ENCODE measurements at places on chromosomes 6 and 20. TPM values are rescaled to one million over a fixed set of nuclear protein-coding genes. Genes with fewer than 3 reads are reported as not detected.
A peak's percentile ranks its signal among the peaks of the same experiment; 100 is the strongest.

DNA sequence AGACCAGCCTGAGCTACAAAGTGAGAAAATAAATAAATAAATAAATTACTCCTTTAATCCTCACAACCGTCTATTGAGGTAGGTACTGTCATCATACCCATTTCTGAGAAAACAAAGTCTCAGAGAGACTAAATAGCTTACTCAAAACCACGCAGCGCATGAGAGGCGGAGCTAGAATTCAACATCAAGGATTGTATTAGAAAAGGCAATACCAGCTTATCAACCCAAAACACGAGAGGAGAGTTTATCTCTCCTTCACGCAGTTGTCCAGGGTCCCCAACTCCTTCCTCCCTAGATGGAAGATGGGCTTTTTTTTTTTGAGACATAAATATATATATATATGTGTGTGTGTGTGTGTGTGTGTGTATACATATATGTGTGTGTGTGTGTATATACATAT, 12.2 kb downstream of the HNF4A start:
- no peaks in the 10 kb centered on the region for H3K36me3 ChIP-seq
- H3K27me3 ChIP-seq = no peaks in the 10 kb centered on the region

- no peak overlapping the region for H3K4me3 ChIP-seq
- no peaks in the 10 kb centered on the region for H3K36me3 ChIP-seq
- H3K27ac ChIP-seq = no peak overlapping the region
- H3K4me1 ChIP-seq = no peaks in the 10 kb centered on the region
- DNase-seq = no peak
Observed at GRCh38 chr6:44367681-44368080, 19.8 kb upstream of the CDC5L start.

DNA sequence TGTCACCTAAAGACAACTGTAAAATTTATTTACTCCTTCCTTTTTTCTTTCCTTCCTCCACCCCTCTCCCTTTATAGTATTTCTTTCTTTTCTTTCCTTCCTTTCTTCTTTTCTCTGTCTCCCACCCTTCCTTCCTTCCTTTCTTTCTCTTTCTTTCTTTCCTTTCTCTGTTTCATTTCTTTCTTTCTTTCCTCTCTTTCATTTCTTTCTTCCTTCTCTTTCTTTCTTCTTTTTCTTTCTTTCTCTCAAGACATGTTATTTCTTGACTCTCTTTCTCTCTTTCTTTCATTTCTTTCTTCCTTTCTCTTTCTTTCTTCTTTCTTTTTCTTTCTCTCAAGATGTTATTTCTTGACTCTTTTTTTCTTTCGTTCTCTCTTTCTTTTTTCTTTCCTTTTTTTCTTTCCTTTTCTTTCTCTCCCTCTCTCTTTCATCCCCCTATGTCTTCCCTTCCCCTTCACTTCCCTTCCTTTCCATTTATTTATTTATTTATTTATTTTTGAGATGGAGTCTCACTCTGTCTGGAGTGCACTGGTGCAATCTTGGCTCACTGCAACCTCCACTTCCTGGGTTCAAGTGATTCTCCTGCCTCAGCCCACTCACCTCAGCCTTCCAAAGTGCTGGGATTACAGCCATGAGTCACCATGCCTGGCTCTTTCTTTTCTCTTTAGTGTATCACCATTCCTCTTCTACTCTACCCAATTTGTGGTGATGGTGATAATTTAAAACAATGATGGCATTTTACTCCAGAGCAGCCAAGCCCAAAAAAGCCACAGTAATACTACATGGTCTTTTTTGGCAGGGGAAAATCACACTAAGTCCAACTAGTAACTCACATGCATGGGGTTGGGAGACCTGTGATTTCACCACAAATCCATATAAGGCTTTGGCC, 188.2 kb downstream of the ADGRG6 start:
- no peaks in the 10 kb centered on the region for H3K27me3 ChIP-seq
- no peaks in the 10 kb centered on the region for H3K4me1 ChIP-seq
- no peak overlapping the region for H3K4me3 ChIP-seq
- no peak for DNase-seq

DNA sequence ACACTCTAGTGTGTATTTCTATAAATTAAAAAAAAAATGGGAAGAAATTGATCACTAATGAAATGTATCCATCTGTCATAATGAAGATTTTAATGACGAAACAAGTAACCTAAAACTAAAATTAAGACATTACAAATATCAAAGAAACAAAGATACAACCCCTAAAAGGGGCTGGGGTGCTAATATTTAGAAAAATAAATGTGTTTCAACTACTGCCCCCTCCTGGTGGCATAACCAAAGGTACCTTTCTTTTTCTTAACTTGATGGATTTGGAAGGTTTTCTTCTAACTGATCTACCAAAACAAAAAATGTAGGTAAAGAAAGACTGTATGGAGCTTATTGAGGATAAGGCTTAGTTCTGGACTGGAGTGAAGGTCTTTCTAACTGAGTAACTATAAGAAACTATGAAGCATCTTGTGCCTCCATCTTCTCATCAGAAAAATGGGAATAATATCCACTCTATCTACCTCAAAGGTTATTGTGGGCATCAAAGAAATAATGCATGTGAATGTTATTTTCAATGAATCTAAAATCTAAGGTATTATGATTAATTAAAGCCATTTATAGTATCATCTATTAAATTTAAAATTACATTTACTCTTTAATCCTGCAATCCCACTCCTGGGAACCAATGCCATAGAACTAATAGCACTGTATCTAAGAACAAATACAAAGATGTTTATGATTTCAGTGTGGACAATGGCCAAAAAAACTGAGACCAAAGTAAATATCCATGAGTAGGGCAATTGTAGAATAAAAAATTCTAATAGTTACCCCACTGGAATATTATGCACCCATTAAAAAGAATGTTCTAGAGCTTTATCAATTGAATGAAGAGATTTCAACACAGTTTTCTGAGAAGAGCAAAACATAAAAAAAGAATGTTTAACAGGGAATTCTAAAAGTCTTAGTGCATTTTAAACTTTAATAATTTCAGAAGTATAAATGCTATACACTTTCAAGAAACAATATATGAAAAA, 117.2 kb downstream of the BACH2 start:
- no peak for DNase-seq
- no peak overlapping the region for H3K27ac ChIP-seq
- no peak overlapping the region for H3K4me3 ChIP-seq
- no peaks in the 10 kb centered on the region for H3K27me3 ChIP-seq
- H3K4me1 ChIP-seq = peaks cover 19% of the 10 kb centered on the region

- H3K4me3 ChIP-seq = no peak overlapping the region
- H3K27me3 ChIP-seq = peaks cover 14% of the 10 kb centered on the region
- no peak for DNase-seq
- no peaks in the 10 kb centered on the region for H3K4me1 ChIP-seq
- H3K36me3 ChIP-seq = peaks cover 31% of the 10 kb centered on the region
Observed at GRCh38 chr20:38243709-38244020, 16.9 kb downstream of the KIAA1755 start.

- H3K36me3 ChIP-seq = no peaks in the 10 kb centered on the region
- H3K27ac ChIP-seq = no peak overlapping the region
- no peaks in the 10 kb centered on the region for H3K27me3 ChIP-seq
Observed at GRCh38 chr20:11001764-11002540, 328.2 kb upstream of the JAG1 start.

DNA sequence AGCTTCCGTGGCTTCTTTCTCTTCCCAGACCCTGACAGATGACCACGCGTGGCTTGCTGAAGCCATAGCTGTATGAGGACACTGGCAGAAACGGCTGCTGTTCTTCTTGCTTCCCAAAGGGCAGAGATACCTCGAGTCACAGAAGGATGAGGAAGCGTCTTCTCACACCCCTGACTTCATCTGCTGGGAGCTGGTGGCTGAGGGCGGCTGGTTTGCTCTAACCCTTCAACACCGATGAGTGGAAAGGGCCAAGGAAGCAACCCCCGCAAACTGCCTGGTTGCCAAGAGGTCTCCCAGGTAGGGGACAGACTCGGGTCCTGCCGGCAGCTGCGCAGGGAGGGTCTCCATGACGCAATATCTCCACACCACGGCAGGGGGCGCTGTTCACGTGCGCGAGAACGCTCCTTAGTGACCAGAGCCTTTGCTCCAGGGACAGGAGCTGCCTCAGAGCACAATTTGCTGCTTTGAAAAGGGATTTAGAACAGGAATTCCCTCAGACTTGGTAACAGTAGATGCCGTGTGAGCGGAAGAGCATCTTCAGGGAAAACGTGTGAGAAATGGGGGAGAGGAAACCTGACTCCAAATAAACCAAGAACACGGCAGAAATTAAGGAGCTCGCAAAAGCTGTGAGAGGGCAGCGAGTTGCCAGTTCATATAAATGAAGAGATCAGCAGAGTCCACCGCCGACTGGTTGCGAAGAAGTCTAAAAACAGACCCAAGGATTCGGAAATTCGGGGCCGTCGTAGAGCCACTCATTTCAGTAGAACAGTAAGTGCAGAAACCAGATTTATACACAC, 80.2 kb downstream of the ERMARD start:
- H3K4me1 ChIP-seq = peaks cover 7% of the 10 kb centered on the region
- peak overlapping the region; percentile 28 for H3K27ac ChIP-seq
- no peak overlapping the region for H3K4me3 ChIP-seq
- DNase-seq = peak; percentile 85
- no peaks in the 10 kb centered on the region for H3K27me3 ChIP-seq

GRCh38 chr20:64194269-64194668, 30.0 kb downstream of the MYT1 start:
- no peak overlapping the region for H3K27ac ChIP-seq
- no peaks in the 10 kb centered on the region for H3K4me1 ChIP-seq
- no peak overlapping the region for H3K4me3 ChIP-seq
- DNase-seq = no peak
- peaks cover 85% of the 10 kb centered on the region for H3K27me3 ChIP-seq

DNA sequence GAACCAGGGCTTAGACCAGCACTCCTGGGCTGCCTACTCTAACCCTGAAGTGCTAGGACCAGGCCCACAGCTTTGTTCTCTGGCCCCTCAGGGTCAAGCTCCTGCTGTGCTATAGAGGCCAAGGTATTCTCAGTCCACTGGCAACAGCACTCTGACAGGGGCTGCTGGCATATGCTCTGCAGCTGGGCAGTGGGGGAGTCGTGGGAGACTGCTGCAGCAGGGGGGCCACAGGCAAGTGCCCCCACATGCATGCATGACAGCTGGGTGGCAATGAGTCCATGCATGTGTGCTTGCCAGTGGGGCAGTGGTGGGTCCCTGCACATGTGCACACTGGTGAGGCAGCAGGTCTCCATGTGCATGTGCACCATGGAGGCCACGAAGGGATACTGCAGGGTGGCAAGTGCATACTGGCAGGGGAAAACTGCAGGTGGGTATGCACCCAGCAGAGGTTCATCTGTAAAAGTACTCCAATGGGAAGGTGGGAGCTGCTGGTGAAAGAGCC, 364.9 kb upstream of the IRAK1BP1 start:
- H3K27ac ChIP-seq = no peak overlapping the region
- H3K36me3 ChIP-seq = no peaks in the 10 kb centered on the region
- H3K27me3 ChIP-seq = no peaks in the 10 kb centered on the region
- no peak overlapping the region for H3K4me3 ChIP-seq
- no peak for DNase-seq

GRCh38 chr20:45489083-45489531, 19.6 kb downstream of the WFDC2 start:
- no peaks in the 10 kb centered on the region for H3K36me3 ChIP-seq
- H3K27ac ChIP-seq = no peak overlapping the region
- no peaks in the 10 kb centered on the region for H3K4me1 ChIP-seq
- no peak for DNase-seq

GRCh38 chr20:35447082-35447789, 8.2 kb upstream of the CEP250 start:
- H3K4me1 ChIP-seq = peaks cover 8% of the 10 kb centered on the region
- no peak overlapping the region for H3K27ac ChIP-seq
- no peaks in the 10 kb centered on the region for H3K27me3 ChIP-seq
- DNase-seq = peak; percentile 92
- peak overlapping the region; percentile 43 for H3K4me3 ChIP-seq

DNA sequence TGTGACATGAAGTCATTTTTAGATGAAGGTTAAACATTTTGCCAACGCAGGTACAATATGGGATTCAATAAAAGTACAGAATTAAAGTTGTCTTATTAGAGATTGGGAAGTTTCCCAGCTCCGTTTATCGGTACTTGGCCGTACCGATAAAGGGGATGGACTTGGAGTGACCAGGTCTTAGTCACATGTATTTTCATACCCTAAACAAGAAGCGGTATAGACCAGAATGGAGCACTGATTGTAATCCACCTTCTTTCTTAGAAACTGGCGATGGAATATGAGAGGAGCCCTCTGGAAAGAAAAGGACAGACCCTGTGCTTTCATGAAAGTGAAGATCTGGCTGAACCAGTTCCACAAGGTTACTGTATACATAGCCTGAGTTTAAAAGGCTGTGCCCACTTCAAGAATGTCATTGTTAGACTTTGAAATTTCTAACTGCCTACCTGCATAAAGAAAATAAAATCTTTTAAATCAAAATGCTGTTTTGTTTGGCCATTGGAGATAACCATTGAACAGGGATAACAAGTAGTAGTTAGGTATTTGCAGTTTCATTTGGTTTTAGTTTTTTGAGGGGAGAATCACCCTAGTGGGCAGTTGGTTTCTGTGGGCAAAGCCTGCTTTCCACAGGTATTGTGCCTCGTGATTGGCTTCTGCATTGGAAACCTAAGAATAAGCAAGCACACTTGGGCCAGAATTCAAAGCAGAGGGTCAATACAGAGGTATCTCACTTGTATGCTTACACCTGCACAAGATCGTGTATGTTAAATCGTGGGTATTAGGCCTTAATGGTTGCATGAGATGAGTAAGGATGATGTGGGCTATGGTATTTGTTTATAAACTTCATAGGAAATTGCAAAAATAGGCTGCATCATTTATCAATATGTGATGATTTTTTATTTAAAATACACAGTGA, 11.2 kb upstream of the ZNFX1 start:
- DNase-seq = no peak
- H3K4me3 ChIP-seq = no peak overlapping the region
- H3K27me3 ChIP-seq = no peaks in the 10 kb centered on the region
- peak overlapping the region; percentile 65 for H3K27ac ChIP-seq
- H3K4me1 ChIP-seq = peaks cover 19% of the 10 kb centered on the region
- H3K36me3 ChIP-seq = peaks cover 86% of the 10 kb centered on the region

GRCh38 chr6:143971482-143972205, 36.4 kb downstream of the PLAGL1 start:
- DNase-seq = peak; percentile 33
- H3K4me1 ChIP-seq = no peaks in the 10 kb centered on the region
- H3K27me3 ChIP-seq = no peaks in the 10 kb centered on the region
- H3K4me3 ChIP-seq = no peak overlapping the region
- H3K36me3 ChIP-seq = no peaks in the 10 kb centered on the region
- H3K27ac ChIP-seq = no peak overlapping the region

Gene CST2
- not detected for total RNA-seq

Gene TMEM14A
- 29.9 TPM for total RNA-seq

Data from stomach (tissue), 19 donors.